ENCODE measurements at places on chromosomes 13 and 19. TPM values are rescaled to one million over a fixed set of nuclear protein-coding genes. Genes with fewer than 3 reads are reported as not detected.

Gene FRY
- 1.4 TPM for total RNA-seq

Gene NCR1
- 0.50 TPM for total RNA-seq

- no peak for DNase-seq
- peaks cover 13% of the 10 kb centered on the region for H3K36me3 ChIP-seq
- H3K4me1 ChIP-seq = peaks cover 31% of the 10 kb centered on the region
- peak overlapping the region; percentile 96 for H3K4me3 ChIP-seq
- H3K27me3 ChIP-seq = no peaks in the 10 kb centered on the region
- H3K27ac ChIP-seq = peak overlapping the region; percentile 89
Measured at GRCh38 chr19:35741203-35741515, 1.1 kb downstream of the IGFLR1 start.

GRCh38 chr13:47829690-47830089 lies 171.4 kb downstream of the SUCLA2 start:
- H3K27ac ChIP-seq = no peak overlapping the region
- H3K4me3 ChIP-seq = no peak overlapping the region
- no peak for DNase-seq
- H3K36me3 ChIP-seq = peaks cover 4% of the 10 kb centered on the region

DNA sequence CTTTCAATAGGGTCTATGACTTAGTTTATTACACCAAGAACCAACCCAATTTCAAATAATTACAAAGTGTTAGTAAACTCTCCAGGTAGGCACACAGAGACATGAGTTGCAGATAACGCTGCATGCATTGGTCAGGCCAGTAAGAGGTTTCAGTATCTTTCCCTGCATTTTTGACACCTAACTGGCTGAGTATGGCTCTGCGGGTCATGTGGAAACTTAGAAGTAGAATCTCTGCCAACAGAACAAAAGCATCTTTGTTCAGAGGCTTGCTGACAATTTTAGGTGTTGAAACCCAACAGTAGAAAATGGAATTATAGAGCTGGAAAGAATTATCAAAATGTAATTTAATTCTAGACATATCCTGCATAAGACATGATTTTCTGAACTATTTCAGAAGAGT lies 25.3 kb downstream of the HTR2A start:
- H3K27me3 ChIP-seq = peaks cover 14% of the 10 kb centered on the region
- H3K27ac ChIP-seq = no peak overlapping the region
- DNase-seq = no peak
- no peaks in the 10 kb centered on the region for H3K4me1 ChIP-seq
- H3K4me3 ChIP-seq = no peak overlapping the region

GRCh38 chr13:35238274-35238673 lies 238.2 kb downstream of the MAB21L1 start:
- H3K4me3 ChIP-seq = no peak overlapping the region
- H3K27ac ChIP-seq = no peak overlapping the region
- no peaks in the 10 kb centered on the region for H3K27me3 ChIP-seq
- DNase-seq = no peak
- H3K36me3 ChIP-seq = no peaks in the 10 kb centered on the region

Data from activated naive CD8-positive, alpha-beta T cell treated with anti-CD3 and anti-CD28 coated beads, Interleukin-2, amount 10 ng/mL, durations not matched to agents 7 days and 5 days (primary cell).